ENCODE measurements at places on chromosomes 5 and 9.

DNA sequence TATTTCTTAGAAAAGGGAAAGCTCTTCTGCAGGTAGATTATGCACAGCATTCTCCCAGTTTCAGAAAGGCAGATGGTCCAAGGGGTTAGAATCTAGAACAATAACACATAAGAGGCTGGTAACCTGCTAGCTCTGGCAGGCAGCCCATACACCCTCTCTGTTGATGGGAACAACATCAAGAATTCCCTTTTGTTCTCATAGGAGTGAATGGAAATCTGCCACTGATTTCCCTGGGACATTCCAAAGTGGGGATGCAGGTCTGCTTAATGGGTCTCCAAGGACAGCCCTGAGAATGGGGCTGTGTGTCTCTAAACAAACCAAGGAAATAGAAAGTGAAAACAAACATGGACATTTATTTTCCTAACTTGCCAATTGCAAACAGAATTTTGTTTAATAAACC lies 456.8 kb downstream of the EBF1 start:
- no peak for DNase-seq
- H3K27ac ChIP-seq = no peak overlapping the region
- H3K4me3 ChIP-seq = no peak overlapping the region
- no peaks in the 10 kb centered on the region for H3K36me3 ChIP-seq

GRCh38 chr9:18350995-18351595 lies 122.9 kb upstream of the ADAMTSL1 start:
- no peak overlapping the region for H3K27ac ChIP-seq
- no peaks in the 10 kb centered on the region for H3K27me3 ChIP-seq
- no peak overlapping the region for H3K4me3 ChIP-seq
- no peaks in the 10 kb centered on the region for H3K36me3 ChIP-seq
- H3K4me1 ChIP-seq = no peaks in the 10 kb centered on the region

DNA sequence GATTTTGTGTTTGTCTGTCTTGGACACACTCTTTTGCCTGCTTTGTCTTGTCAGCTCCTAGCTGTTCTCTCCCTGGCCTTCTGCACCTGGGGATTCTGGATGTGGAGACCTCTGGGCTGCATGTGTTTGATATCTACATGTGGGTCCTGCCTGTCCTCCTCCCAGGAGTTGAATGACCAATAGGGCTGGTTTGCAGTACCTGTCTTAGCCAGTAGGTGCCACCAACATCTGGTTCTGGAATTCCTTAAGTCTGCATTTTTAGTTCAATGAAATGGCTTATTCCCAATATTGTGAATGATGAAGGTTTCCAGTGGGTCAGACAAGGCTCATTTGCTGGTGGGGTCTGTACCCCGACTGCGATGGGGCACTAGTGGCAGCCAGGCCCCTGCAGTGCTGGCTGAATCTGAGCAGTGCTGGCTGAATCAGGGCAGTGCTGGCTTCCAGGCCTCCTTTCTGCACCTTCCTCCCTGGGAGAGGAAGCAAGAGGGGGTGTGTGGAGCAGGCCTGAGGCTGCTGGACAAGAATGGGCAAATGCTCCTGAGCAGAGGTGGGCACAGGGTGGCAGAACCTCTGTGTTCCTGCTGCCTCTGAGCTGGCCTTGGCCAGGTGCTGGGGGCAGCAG lies 73.3 kb downstream of the RXRA start:
- H3K36me3 ChIP-seq = no peaks in the 10 kb centered on the region
- DNase-seq = peak; percentile 19
- H3K27me3 ChIP-seq = no peaks in the 10 kb centered on the region
- peaks cover 94% of the 10 kb centered on the region for H3K4me1 ChIP-seq

- no peaks in the 10 kb centered on the region for H3K36me3 ChIP-seq
- no peak for DNase-seq
- no peak overlapping the region for H3K27ac ChIP-seq
- no peaks in the 10 kb centered on the region for H3K27me3 ChIP-seq
These were observed 246.6 kb downstream of the SPOCK1 start for GRCh38 chr5:137252512-137252911.

GRCh38 chr9:136117291-136117915 lies 1.3 kb downstream of the TMEM250 start:
- peak; percentile 38 for DNase-seq
- H3K36me3 ChIP-seq = peaks cover 23% of the 10 kb centered on the region
- peak overlapping the region; percentile 81 for H3K27ac ChIP-seq
- peak overlapping the region; percentile 69 for H3K4me3 ChIP-seq

- H3K27ac ChIP-seq = no peak overlapping the region
- H3K27me3 ChIP-seq = no peaks in the 10 kb centered on the region
- H3K4me1 ChIP-seq = peaks cover 4% of the 10 kb centered on the region
- no peaks in the 10 kb centered on the region for H3K36me3 ChIP-seq
- DNase-seq = no peak
These were observed 4.0 kb downstream of the ELL2 start for GRCh38 chr5:95957561-95958203.

GRCh38 chr9:120156376-120156775 lies 423.6 kb downstream of the CDK5RAP2 start:
- H3K4me3 ChIP-seq = no peak overlapping the region
- no peaks in the 10 kb centered on the region for H3K27me3 ChIP-seq
- H3K4me1 ChIP-seq = no peaks in the 10 kb centered on the region
- H3K27ac ChIP-seq = no peak overlapping the region

- no peaks in the 10 kb centered on the region for H3K36me3 ChIP-seq
- H3K4me3 ChIP-seq = no peak overlapping the region
- no peak for DNase-seq
- peaks cover 91% of the 10 kb centered on the region for H3K4me1 ChIP-seq
- H3K27ac ChIP-seq = no peak overlapping the region
These were observed 37.0 kb upstream of the LCP2 start for GRCh38 chr5:170334626-170335025.

DNA sequence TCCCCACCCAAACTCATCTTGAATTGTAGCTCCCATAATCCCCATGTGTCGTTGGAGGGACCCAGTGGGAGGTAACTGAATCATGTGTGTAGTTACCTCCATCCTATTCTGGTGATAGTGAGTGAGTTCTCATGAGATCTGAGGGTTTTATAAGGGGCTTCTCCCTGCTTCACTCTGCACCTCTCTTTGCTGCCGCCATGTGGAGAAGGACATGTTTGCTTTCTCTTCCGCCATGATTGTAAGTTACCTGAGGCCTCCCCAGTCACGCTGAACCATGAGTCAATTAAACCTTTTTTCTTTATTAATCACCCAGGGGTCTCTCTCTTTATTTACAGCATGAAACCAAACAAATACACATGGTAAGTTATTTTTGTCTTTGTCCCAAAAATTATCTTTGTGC lies 726.1 kb downstream of the CDH18 start:
- no peaks in the 10 kb centered on the region for H3K4me1 ChIP-seq
- DNase-seq = no peak
- H3K27ac ChIP-seq = no peak overlapping the region
- no peaks in the 10 kb centered on the region for H3K36me3 ChIP-seq
- no peaks in the 10 kb centered on the region for H3K27me3 ChIP-seq

- H3K36me3 ChIP-seq = peaks cover 5% of the 10 kb centered on the region
- no peak overlapping the region for H3K4me3 ChIP-seq
- no peak overlapping the region for H3K27ac ChIP-seq
- no peaks in the 10 kb centered on the region for H3K4me1 ChIP-seq
- no peak for DNase-seq
These were observed 202.8 kb downstream of the CCDC171 start for GRCh38 chr9:15755660-15756059.

- no peak overlapping the region for H3K4me3 ChIP-seq
- H3K36me3 ChIP-seq = no peaks in the 10 kb centered on the region
- no peak overlapping the region for H3K27ac ChIP-seq
- H3K4me1 ChIP-seq = peaks cover 11% of the 10 kb centered on the region
- peaks cover 96% of the 10 kb centered on the region for H3K27me3 ChIP-seq
These were observed 11.3 kb downstream of the FOXD1 start for GRCh38 chr5:73437101-73437776.

DNA sequence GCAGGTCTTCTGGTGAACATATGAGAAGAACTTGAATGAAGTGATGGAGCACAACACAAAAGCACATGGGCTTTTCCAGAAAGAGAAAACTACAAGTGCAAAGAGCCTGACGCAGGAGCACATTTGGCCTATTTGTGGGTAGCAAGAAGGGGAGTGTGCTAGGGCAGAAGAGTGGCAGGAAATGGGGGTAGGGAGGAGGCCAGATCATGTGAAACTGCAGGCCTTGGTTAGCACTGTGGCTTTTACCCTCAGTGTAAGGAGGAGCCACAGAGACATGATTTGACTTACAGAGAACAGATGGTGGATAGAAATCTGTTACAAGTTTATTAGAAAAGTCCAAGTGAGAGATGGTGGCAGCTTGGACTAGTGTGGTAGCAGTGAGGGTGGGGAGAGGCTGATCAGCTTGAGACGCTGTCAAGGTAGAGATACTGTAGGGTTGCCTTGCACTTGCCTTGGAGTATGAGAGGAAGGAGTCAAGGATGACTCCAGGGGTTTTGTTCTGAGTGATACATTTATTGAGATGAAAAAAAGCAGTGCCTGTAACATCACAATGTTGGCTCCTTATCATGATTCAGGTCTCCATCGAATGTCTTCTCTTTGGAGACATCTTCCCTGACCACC lies 126.7 kb downstream of the PPP2R2B start:
- H3K36me3 ChIP-seq = no peaks in the 10 kb centered on the region
- H3K27me3 ChIP-seq = no peaks in the 10 kb centered on the region
- no peak overlapping the region for H3K27ac ChIP-seq
- peaks cover 31% of the 10 kb centered on the region for H3K4me1 ChIP-seq

DNA sequence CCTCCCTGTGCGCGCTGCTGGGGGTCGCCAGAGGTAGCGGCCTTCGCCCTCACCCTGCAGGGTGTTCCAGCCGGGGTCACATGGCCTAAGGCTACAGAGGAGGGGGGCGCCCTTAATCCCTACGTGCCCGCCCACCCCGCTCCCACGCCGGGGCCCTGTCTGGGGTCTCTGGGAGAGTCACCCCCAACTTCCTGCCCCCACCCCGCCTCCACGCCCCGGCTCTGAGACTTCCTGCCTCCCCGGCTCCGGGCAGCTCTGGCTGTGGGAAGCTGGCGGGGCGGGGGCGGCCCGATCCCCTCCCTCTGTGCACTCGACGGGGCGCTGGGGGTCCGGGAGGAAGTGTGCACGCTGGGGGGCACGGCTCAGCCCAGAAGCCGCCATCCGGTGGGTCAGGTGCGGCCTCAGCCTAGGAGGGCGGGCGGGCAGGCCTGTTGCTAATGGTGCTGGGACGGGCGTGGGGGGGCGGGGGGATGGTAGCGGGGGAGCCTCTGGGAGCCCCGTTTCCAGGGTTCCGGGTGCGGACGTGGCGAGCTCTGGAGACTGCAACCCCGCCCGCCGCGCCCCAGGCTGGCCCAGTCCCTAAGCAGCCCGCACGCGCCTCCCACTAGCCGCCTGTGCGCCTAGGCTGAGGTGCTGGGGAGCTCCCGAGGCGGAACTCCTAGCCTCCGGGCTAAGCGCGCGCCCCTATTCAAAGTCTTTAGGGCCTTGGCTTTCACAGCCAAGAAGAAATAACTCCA lies 61.6 kb downstream of the CXXC5 start:
- peak; percentile 92 for DNase-seq
- H3K4me3 ChIP-seq = peak overlapping the region; percentile 11
- peak overlapping the region; percentile 40 for H3K27ac ChIP-seq
- no peaks in the 10 kb centered on the region for H3K27me3 ChIP-seq
- H3K4me1 ChIP-seq = peaks cover 44% of the 10 kb centered on the region

GRCh38 chr9:104075801-104076753 lies 18.0 kb upstream of the SMC2 start:
- H3K27ac ChIP-seq = no peak overlapping the region
- DNase-seq = peak; percentile 6
- H3K36me3 ChIP-seq = no peaks in the 10 kb centered on the region

DNA sequence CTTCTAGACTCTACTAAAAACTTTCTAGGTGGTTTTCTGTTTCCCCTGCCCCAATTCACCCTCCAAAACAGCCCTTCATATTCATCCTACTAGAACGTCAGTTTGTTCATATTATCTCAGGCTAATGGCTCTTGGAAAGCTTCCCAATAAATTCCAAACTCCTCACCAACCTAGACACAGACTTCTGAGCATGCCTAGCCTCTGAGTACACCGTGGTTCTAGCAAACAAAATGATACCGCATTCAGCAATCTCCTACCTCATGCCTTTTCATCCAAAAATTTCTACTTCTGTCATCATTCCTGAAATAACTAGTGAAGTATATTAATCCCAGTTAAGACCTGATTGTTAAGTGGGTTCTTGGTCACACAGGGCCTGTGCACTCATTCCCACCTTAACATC lies 46.5 kb upstream of the NR5A1 start:
- no peaks in the 10 kb centered on the region for H3K27me3 ChIP-seq
- H3K4me1 ChIP-seq = peaks cover 40% of the 10 kb centered on the region
- H3K27ac ChIP-seq = no peak overlapping the region
- peaks cover 3% of the 10 kb centered on the region for H3K36me3 ChIP-seq
- DNase-seq = no peak

Measured in common myeloid progenitor, CD34-positive (primary cell).